ENCODE measurements at places on chromosomes 13 and 19.

DNA sequence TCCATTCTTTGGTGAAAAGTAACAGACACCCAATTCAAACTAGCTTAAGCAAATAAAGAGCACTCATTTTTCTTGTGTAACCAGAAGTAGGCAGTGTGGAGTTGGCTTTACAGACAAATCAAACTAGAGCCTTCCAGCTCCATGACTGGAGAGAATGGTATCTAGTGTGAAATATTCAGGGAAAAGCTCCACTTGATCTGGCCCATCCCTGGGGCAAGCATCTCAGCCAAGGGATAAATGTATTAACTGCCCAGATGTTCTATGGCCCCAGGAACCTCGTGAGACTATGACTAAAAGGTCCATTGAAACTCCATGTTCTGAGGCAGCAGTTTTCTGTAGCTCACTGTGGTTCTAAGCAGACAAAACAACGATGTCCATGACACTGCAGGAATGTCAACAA, 49.9 kb downstream of the TBC1D4 start:
- no peak for DNase-seq

- DNase-seq = no peak
Observed at GRCh38 chr13:27372896-27373295, 51.5 kb upstream of the GTF3A start.

DNA sequence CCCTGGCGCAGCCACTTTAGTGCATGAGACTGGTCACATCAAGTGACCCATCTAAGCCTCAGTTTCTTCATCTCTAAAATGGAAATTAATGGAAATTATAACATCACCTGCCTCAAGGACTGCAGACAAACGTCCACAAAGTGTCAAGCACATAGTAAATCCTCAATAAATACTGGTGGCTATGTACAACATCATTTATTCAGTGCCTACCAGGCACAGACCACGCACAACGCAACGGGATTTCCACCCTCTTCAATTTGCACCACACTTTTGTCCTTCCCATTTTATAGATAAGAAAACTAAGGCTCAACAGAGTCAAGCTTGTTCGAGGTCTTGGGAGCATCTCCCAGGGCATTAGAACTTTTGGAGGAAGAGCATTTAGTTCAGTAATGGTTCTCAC, 1.4 kb downstream of the ELAVL1 start:
- DNase-seq = no peak

DNA sequence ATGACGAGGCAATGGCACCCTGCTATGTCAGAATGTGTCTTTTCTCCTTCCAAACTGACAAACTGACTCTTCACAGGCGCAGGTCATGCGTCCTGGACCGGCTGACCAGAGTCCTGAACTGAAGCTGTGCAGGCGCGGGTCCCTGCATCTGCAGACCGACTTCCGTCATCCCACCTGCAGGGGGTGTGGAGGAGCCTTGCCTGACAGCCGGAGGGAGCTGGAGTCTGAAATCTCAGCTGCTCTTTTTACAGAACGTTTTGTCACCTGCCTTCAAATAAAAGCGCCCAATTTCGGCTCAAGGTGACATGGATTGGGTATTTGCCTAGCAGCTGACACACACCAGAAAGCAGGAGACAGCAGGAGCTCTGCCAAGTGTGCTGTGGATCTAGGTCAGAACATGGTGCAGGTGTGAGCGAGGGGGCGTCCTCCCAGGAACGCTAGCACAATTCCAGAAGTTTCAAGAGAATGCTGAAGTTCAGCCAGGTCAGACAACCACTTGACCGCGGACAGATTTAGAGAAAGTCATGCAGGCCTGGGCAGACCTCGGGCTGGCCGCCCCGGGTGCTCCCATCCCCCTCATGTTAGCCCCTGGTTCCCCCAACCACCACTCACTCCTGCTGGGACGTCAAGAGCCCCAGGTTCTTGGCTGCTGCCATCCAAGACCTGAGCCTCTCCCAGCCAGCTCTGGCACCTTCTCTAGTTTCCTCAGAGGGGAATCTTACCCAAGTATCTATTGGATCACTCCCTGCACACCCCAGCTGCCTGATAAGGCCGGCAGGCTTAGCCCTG, 32.8 kb downstream of the ELL start:
- no peak for DNase-seq

All from CD4-positive, alpha-beta T cell treated with Interleukin-10 for 1 hour (primary cell).